ENCODE measurements at places on chromosomes 16 and 17. TPM values are rescaled to one million over a fixed set of nuclear protein-coding genes. Genes with fewer than 3 reads are reported as not detected.

DNA sequence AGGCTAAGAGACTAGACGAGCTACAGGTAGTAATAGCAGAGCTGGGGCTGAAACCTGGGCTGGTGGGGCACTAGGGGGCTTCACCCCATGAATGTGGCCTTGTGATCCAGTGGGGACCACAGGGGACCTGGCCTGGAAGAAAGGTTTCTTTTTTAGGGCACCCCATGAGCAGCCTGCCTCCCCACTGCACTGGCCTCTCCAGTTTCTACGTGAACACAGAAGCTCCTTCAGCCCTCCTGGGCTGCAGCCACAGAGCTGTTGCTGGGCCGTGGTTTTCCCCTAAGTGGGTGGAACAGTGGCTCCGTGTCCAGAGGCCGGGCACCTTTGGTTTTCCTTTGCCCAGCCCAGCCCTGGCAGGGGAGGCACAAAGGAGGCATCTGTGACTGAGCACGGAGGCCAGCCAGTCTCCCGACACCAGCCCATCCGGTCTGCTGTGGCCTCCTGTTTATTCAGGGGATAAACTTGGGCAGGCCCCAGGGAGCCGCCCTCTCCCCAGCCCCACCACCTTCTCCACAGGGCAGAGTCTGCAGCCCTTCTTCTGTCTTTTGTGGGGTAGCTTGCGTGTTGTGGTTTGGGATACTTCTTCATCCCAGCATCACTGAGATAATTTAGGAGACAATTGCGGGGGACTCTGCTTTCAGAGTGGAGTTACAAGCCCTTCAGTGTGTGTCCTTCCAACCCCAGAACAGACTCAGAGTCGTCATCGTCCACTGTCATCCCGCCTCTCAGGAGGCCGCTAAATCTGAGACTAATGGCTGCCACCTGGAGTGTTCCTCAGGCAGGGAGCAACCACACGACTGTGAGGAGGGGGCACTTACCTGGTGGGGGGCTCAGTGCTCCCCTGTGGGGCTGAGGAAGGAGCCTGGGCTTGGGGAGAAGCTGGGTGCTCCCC lies 85.3 kb downstream of the RAB11FIP4 start:
- no peak for DNase-seq

- no peak for DNase-seq
Observed at GRCh38 chr16:84184775-84185174, 2.1 kb downstream of the TAF1C start.

DNA sequence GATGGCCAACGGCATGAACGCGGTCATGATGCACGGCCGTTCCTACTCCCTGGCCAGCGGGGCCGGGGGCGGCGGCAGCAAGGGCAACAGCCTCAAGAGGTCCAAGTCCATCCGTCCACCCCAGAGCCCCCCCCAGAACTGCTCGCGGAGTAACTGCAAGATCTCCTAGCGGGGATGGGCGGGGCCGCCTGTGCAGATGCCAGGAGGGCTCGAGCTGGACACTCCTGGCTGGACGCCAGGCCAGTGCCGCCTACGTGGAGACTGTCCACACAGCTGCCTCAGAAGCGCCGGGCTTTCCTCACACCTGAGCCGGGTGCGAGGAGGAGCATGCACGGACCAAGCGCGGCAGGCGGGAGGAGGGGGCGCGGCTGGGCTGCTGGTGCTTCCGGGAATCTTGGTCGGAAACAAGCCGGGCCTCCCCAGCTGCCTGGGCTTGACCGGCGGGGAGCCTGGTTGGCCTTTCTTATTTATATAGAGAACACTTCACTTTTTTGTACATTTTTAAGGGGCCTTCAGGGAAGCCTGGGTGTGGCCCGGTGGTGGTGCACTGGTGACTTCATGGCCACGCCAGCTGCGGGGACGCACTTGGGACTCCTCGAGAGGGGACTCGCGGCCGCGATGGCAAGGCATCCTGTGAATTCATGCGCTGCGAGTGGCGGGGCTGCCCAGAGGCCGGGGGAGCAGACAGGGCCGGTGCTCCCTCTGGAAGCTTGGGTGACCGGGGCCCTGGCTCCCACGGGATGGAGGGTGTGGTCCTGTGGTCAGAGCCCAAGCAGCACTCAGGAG lies 3.1 kb upstream of the WFIKKN1 start:
- no peak for DNase-seq

DNA sequence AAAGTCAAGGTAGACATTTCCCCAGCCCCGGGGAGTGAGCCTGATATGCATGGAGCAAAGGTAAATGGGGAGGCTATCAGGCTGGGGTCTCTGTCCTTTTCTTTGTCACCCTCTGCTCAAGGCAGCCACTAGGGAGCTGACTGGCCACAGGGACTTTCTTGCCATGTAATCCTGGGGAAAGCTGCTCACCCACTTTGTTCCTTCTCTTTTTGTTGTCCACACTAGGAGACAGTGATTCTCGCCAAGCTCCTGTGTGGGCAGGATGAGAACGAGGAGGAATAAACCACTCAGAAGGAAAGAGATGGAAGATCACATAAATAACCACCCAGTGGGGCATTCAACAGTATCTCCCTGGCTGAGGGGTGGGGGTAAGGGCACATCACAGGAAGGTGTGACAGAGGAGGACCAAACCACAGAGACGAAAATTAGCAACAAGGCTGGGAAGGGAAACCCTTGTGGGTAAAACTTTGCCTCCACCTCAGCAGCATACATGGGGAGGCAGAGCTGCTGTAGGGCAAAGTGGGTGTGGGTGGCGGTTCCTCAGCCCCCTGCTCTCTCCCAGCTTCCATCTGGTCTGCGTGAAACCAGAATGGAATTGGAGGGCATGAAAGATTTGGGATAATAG lies 26.2 kb upstream of the CCL1 start:
- DNase-seq: no peak

GRCh38 chr16:27189335-27189972 lies 13.9 kb upstream of the KDM8 start:
- DNase-seq: no peak

- no peak for DNase-seq
Observed at GRCh38 chr16:85205747-85206471, 93.6 kb upstream of the CIBAR2 start.

DNA sequence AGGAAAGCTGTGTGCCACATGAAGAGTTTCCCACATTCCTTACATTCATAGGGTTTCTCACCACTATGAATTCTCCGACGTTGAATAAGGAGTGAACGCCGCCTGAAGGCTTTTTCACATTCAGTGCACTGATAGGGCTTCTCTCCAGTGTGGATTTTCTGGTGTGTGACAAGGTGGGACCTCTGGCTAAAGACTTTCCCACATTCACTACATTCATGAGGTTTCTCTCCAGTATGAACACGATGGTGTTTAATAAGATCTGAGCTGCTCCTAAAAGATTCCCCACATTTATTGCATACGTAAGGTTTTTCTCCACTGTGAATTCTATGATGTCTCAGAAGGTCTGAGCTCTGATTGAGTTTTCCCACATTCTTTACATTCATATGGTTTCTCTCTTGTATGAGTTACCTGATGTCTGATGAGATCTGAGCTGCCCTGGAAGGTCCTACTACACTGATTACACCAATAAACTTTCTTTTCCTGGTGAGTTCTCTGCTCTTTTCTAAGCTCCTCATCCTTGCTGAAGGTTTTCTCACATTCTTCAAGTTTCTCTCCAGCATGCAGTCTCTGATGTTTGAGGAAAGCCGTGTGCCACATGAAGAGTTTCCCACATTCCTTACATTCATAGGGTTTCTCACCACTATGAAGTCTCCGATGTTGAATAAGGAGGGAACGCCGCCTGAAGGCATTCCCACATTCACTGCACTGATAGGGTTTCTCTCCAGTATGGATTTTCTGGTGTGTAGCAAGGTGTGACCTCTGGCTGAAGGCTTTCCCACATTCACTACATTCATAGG lies 10.0 kb downstream of the ZNF594 start:
- DNase-seq: no peak

DNA sequence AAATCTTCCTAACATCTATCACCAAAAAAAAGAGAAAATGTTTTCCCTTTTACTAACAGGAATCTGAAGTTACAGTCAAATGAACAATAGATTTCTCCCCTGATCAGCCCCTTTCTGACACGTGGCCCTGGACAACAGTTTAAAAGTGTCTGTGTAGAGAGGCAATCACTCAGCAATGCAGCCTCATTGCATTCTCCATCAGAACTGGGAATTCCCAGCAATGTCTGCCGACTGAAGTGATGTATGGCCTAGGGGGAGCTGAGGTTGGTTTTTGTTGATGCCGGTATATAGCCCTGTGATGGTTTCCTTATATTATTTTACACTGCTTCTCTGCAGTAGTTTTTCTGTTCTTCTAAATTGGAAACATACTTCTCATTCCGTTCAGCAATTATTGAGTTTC lies 904.3 kb upstream of the CDH8 start:
- DNase-seq: no peak

DNA sequence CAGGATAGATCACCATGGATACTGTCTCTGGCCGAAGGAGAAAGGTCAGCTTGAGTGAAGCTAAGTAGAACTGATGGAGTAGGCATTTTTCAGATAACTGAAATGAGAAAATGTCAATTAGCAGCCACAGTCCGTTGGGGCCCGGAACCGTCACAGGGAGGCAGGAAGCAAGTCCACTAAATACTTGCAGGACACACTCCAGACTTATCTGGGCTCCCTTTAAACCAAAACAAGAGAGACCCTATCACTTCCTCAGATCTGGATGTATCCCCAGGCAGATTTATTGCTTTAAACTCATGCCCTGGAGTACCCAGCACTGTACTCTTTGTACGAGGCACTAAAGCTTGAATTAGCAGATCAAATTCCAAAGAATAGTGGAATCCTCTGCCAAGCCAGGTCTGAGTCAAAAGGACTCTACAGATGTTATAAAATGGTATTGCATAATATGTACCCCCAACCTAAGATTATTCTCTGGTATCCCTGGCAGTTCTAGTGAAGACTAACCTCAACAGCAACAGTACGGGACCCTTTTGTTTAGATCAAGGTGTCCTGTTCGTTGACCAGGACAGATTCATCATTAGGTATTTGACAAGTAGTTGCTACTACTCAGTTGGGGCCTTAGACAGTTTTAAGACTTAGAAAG lies 8.1 kb downstream of the ZP2 start:
- DNase-seq: no peak

GRCh38 chr16:85879975-85880831 lies 18.8 kb upstream of the IRF8 start:
- DNase-seq: no peak

GRCh38 chr17:79290726-79291125 lies 216.1 kb downstream of the ENGASE start:
- no peak for DNase-seq

GRCh38 chr16:54060599-54061421 lies 225.8 kb downstream of the IRX3 start:
- no peak for DNase-seq

DNA sequence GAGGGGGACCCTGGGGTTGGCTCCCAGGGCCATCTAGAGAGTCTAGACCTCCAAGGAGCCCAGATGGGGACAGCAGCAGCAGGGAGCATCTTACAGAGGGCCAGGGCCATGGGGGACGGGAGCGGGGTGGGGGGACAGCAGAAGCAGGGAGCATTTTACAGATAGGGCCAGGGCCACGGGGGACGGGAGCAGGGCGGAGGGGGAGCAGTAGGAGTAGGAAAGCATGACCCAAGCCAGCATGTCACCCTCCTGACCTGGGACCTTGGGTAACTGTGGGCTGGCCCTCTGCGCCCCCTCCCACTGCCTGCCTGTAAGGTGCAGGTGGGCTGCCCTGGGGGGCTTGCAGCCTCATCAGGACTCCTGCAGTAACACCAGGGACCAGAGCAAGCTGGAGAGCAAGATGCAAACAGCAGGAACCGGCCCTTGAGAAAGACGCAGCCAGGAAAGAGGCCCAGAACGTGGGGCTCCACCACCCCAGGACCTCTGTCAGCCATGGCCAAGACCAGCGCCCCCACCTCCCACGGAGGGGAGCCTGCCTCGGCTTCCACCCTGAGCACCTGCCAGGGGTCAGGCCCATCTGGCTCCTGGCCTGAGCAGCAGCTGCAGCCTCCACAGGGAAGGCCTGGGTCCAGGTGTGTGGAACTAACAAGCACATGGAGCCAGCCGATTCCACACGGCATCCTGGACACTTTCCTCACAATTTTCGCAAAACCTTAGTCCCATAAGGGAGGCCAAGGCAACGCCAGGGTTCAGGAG lies 2.4 kb downstream of the ZNF598 start:
- DNase-seq: no peak

Gene CACNA1H
- 38.1 TPM for total RNA-seq

Gene RMI2
- total RNA-seq: 41.3 TPM

Gene KRTAP4-4
- not detected for total RNA-seq

Gene BAIAP3
- 5.0 TPM for total RNA-seq
